Right ventricle myocardium inferior (tissue), 1 donor: ENCODE measurements at places on chromosomes 12 and 14.
A peak's percentile ranks its signal among the peaks of the same experiment; 100 is the strongest.

- no peak for DNase-seq
Observed at GRCh38 chr12:75870878-75871277, 160.7 kb downstream of the PHLDA1 start.

GRCh38 chr14:102644523-102644922 lies 52.1 kb downstream of the RCOR1 start:
- no peak for DNase-seq

DNA sequence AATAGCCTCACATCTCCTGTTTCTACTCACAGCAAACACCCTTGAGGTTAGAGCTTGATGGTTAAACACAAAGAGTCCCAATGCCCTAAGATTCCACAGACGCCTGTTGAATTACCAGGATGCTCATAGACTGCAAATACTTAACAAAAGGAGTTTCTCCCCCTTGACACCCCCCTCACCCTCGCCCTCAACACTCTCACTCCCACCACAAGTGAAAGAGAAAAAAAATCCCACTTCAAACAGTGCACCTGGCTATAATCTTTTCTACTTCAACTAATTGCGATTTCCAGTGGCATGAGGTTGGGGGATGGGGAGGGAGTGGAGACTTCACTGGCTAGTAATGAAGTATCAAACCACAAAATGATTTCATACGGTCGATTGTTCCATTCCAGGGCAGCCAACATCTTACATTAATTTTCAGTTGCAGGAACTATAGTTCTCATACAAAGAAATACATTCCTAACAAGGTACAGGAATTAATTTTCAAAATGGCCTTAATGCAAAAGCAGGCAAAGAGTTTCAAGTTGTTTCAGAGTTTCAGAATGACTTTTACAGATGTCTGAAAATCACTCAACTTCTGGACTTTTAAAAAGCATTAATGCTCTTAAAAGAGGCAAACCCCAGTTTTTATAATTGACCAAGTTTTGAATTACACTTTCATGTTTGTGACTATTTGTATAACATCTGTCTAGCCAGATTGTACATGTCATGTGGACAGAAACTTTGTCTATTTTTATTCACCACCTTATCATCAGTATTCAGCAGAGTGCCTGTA lies 390.7 kb downstream of the C12orf75 start:
- DNase-seq, result no peak

GRCh38 chr12:86914721-86915120 lies 658.5 kb upstream of the MGAT4C start:
- DNase-seq, result no peak

DNA sequence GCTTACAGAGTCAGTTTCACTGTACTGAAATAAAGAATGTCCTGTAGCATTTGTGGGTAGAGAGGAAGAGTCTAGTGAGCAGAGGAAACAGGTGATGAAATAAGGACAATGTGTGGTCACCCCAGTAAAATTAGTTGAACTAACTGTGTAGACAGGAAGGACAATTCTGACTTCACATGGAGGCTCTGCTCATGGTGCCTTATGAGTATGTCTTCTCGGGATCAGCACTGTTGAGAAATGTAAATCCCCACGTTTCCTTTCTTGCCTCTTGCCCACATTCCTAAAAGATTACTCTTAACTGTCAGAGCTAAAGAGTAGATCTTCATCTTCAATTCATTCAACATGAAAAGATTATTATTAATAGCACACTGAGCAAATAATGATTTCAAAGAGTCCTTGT lies 113.2 kb upstream of the FLRT2 start:
- no peak for DNase-seq

DNA sequence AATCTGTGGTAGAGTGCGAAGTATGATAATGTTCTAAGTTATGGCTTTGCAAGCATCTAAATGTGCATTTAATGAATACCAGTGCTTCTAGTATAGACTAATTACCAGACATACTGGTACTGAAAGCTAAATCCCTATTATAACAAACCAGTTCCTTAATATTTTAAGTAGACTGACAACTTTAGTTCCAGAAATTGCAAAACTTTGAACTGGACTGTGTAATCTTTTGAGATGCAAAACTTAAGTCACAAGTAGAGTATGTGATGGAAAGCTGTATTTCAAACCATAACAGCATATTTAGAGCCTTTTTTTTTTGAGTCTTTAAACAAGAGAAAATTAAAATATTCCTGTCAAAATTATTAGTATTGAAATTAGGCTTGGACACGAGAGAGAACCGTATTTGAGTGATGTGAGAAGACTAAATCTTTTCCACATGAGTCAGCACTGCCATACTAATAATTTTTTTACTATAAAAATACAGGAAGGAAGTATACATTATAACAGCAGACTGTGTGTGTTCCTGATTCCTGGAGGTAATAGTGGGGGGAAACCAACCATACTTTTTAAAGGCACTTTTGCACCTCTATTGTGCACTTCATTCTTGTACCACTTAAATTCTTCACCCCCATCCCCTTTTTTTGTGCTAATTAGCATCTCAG lies 45.5 kb downstream of the PPM1A start:
- no peak for DNase-seq

DNA sequence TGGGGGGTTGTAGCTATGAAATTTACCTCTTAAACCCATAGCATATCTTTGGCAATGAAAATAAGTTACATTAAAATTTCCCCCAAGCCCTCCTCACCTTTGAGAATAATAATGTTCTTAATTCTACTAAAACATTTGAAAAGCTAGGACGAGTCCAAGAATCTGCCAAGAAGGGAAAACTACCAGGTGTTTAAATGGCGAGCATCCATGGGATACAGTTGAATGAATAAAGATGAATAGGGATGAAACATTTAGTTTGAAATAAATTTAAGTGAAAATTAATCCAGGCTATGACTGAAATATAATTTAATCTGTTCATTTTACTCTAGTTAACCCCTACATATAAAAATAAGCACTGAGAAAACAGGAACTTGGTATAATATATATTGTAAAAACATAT lies 536.7 kb downstream of the FLRT2 start:
- DNase-seq, result no peak

GRCh38 chr12:108935159-108935763 lies 55.4 kb downstream of the DAO start:
- DNase-seq, result no peak

DNA sequence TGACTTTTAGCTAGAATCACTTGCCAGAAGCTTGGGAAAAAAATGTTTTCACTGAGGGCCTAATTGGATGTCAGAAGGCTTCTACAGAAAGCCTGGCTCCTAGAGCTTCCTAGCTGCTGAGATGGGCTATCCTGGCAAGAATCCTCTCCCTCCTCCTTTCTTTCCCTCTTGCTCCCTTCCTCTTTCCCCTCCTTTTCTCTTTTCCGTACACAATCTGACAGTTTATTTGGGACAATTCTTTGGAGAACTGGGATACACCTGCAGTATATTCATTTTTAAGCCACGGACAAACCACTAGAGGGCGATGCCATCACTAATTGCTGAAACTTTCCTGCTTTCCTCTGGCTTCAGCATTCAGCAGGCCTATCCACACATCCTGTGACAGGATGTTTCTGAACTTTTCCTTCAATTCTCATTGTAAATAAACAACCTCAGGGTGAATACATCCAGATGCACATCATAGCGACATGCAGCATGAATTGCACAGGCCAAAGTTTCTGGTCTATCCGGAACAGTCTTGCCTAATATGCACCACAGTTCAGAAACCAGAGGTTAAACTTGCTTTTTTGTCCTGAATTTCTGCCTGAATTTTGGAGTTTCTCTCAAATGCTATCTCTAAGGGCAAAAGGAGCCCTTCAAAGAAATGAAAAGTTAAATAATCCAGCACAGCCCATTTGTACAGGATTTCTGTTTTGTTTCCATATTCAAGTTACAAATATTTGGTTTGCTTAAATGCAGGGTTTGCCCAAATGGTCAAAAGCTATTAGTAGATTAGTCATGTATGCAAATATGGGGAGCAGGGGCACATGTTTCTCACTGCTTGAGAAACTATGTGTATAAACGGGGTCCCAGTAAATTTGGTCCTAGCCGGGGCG lies 142.8 kb downstream of the PAWR start:
- no peak for DNase-seq

- DNase-seq, result no peak
Observed at GRCh38 chr12:90216815-90217214, 508.2 kb upstream of the ATP2B1 start.

GRCh38 chr14:52002542-52002941 lies 13.2 kb downstream of the RTRAF start:
- no peak for DNase-seq

DNA sequence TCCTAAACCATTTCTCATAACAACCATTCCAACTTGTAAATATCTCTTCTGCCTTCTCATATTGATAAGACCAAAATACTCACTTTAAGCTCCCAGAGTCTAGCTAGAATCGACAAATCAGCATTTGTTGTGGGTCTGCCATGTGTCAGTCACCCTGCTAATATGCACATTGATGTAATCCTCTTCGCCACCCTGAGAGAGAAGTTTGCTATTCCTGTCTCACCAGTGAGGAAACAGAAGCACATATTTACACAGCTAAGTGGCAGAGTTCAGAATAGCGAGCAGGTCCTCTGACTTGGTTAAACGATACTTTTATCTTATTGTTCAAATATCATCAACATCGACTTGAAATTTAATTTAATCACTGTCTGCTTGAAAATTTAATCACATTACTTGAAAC lies 142.1 kb downstream of the ANO4 start:
- no peak for DNase-seq

DNA sequence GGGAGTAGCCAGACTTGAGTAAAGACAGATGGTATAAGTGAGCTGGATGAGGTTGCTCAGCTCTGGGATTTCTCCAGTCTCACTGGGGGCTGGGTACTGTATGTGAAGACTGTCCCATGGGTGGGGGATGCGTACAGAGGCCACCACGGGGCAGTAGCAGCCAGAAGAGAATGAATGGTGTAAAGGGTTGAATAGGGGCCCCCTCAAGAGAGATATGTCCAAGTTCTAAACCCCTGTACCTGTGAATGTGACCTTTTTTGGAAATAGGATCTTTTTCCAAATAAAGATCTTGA lies 21.8 kb upstream of the BCDIN3D start:
- DNase-seq, result no peak

DNA sequence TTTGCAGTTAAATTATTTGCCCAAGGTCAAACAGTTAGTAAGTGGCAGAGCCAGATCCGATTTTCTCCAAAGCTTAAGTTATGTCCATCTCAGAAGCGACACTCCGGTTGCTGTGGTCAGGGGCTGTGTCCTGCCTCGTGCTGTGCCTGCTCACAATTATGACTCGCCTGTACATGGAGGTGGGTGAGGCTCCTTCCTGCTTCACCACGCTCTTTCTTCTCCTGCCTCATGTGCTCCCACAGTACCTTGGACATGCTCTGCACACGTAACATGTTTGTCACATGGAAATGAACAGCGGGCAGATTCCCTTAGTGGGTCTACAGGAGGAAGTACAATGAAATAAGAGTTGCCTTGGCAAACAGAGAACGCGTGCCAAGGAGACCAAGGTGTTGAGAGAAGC lies 62.2 kb upstream of the CCND2 start:
- DNase-seq, result no peak

DNA sequence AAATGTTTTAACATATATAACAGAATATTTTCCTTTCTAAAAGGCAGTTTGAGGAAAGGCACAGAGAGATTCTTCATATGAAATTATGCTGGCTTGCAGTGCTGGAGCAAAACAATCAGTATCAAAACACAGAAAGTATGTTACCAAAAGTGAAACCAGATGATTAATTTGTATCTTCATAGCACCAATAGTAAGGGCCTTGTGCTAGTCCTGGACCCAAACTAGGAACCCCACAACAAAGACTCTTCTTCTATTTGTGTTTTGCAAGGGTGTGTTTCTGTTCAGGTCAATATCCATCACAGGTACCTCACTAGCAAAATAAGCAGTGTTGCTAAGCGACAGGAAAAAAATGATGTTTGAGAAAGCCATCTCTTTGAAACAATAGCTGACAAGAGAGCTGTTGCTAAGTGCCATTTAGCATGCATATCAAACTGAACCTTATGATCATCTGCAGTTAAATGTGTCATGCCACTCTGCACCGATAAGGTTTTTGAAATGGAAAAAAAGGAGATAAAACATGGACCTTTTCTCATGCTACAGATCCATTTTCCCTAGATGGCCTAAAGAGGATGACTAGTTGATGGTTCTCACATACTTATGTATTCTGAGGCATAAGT lies 196.2 kb upstream of the ALG10 start:
- DNase-seq, result no peak

DNA sequence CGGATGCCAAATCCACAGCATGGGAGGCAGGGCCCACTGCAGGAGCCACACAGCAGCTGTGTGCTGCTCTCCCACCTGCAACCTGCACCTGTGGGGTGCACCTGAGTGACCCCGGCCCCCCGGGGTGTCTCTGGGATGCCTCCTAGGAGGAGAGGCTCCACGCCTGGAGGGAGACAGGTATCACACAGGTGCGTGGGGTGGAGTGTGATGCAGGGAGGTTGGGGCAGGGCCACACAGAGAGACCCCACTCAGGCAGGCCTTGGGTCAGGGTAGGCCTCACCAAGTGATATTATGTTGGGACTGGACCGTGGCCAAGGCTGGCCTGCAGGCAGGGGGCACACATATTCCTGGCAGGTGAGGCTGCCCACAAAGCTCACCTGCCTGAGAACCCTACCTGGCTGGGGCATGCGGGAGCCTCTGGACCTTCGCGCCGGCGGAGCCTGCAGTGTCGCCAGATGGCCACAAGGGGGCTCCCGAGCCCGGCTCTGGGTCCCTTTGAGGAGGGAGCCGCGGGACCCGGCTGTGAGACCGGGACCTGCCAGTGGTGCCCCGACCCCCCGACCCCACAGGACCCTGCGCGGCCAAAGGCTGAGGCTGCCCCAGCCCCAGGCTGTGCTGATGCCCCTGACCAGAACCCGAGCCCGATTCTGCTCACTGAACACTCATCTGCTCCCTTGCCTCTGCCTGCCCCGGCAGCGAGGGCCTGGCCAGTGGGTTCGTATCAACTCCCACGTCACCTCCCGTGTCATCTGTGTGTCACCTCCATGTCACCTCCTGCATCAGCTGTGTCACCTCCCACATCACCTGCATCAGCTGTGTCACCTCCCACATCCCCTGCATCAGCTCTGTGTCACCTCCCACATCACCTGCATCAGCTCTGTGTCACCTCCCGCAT lies 11.4 kb downstream of the TMEM121 start:
- DNase-seq, result peak; percentile 90

GRCh38 chr12:26425587-26426260 lies 230.4 kb downstream of the SSPN start:
- DNase-seq, result no peak

- no peak for DNase-seq
Observed at GRCh38 chr14:98754343-98755020, 517.5 kb downstream of the BCL11B start.

DNA sequence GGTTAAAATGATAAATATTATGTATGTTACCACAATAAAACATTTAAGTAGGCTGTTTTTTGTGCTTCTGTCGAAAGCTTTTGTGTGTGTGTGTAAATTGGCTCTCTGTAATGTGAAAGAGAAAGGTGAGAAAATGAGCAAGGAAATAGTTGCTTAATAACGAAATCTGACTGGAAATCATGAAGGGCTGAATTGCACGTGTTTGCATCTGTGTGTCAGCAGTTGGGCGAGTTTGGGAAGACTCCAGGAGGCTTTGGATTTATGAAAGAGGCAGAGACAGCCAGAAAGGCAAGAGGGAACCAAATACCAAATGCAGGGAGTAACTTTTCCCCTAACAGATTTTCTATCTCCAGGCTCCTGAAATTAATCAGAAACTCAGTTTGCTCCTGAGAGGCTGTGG lies 47.2 kb upstream of the PLEKHG3 start:
- DNase-seq, result no peak

- no peak for DNase-seq
Observed at GRCh38 chr12:92394895-92395294, 249.2 kb upstream of the BTG1 start.

GRCh38 chr12:104740668-104741067 lies 217.4 kb downstream of the SLC41A2 start:
- DNase-seq, result no peak
